ENCODE measurements at places on chromosomes 5 and 9.
A peak's percentile ranks its signal among the peaks of the same experiment; 100 is the strongest.

- DNase-seq, result no peak
Observed at GRCh38 chr5:127074466-127074865, 1.2 kb upstream of the C5orf63 start.

- peak; percentile 21 for DNase-seq
Observed at GRCh38 chr5:32531885-32532520, 53.4 kb upstream of the SUB1 start.

GRCh38 chr9:130352081-130352480, 86.5 kb downstream of the HMCN2 start:
- DNase-seq, result no peak

DNA sequence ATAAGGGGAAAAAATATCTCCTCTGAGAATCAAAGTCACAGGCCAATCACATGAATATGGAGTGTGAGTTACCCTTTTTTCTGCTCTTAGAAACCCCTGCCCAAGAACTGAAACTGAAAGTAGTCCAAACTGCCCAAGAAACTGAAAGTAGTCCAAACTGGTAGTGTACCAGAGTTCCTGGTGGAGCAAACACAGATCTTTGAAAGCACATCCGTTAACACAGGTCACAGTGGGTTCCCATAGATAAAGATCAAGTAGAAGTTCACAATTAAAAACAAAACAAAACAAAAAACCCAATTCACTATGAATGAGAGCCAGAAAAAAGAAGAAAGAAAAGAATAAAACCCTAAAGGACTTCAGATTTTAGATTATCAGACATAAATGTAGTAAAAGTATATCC, 332.4 kb upstream of the EFNA5 start:
- no peak for DNase-seq

DNA sequence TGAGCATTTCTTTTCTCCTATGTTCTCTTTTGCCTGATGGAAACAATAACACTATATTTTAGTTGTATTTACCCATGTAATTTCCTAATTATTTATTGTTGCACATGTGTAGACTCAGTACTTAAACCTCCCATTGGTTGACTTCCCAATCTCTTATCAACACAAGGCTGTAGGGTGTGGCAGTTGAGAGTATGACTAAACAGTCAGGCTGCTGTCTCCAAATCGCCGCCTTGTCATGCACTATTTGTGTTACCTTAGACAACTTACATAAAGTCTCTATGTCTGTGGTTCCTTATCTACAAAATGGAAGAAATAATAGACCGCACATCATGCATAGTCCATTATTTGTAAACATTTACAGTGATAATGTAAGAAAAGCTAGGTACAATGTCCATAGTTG, 68.9 kb upstream of the EFNA5 start:
- DNase-seq, result no peak

GRCh38 chr5:13278148-13278547, 666.3 kb downstream of the DNAH5 start:
- no peak for DNase-seq

DNA sequence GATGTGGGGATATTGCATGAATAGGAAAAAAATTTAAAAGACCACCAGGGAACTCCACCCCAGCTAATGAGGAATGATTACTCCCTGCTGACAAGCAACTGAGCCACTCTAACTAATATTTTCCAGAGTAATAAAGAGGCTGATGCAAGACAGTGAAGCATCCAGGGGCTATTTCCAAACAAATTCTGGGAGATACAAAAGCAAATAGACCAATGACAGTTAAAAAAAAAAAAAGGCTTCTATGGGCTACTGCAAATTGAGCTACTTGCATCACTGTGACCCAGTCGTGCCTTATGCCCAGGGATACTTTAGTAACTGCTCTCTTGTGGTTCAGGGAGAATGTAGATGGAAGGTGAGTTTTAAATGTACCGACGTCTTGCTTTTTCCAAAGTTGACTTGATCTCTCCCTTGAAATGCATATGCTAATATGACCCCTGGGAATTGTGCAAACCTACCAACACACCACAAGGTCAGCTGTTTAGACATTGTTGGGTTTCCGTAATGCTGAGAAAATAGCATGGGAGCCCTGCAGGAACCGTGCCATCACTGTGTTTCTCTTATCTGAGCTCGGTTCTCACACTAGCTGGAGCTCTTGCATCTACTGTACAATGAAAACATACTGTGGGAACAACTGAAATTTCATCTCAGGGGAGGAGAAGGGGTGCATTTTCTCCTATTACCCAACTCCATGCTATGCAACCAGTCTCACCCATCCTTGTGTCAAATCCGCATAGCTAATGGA, 250.6 kb upstream of the MAP3K1 start:
- DNase-seq, result no peak

DNA sequence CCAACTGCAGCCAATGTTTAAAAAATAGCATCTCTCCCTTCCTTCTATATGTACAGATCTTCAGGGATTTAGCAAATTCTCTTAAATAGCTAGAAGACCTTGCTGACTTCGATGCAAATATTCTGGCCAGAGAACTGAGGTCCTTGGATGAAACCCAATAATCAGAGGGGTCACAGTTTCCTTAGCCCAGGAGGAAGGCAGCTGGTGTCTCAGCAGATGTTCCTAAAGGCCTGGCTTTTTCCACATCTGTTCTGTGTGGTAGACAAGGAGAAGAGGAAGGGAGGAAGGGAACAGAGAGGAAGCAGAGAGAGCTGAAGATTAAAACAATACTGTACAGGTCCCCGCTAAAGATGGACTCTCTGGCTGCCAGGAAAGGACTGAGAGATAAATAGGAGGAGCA, 33.1 kb downstream of the BOD1 start:
- no peak for DNase-seq

- no peak for DNase-seq
Observed at GRCh38 chr9:5571629-5572232, 57.2 kb upstream of the RIC1 start.

DNA sequence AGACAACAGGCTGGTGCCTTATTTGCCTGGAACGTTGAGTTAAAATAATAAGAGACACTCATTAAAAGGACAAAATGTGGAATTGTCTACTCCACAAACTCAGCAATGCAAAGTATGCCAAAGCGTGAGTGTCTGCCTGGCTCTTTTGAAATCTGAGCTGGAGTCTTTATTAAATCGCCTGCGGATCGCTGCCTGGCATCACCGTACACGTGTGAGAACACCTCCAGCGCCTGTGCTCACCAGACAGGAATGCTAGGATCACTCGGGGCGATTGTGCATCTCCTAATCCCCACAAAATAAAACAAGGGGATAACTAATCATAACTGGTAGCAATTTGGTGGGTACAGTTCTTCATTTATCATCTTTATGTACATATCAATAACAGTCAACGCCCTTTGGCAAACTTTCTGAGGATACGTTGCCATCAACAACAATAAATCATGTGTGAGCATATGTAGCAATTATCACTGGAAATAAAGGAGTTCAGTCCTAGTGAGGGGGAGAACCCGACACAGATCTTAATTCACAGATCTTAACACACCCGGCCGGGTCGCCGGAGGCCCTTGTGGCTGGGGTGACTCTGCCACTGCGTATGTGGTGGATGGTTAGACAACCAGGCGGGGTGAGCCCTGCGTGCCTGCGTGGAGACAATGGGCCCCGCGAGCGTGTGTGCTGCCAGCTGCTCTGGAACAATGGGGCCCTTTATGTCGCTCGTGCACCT, 284.9 kb upstream of the IRX1 start:
- DNase-seq, result no peak

DNA sequence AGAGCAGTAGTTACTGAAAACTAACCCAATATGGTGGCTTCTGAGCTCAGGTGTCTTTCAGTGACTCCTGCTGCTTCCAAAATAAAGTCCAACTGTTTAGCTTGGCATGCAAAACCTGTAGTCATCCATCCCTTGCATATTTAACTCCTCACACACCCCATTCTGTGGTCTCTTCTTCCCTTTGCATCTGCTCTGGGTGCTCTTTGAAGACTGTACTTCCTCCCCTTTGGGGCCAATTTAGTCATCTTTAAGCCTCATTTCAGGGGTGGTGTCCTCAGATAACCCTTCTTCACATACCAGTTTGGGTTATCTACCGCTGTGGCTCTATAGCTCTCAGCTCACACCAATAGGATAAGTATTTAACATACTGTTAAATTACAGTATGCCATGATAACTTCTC, 209.9 kb upstream of the DMRT1 start:
- DNase-seq, result no peak

DNA sequence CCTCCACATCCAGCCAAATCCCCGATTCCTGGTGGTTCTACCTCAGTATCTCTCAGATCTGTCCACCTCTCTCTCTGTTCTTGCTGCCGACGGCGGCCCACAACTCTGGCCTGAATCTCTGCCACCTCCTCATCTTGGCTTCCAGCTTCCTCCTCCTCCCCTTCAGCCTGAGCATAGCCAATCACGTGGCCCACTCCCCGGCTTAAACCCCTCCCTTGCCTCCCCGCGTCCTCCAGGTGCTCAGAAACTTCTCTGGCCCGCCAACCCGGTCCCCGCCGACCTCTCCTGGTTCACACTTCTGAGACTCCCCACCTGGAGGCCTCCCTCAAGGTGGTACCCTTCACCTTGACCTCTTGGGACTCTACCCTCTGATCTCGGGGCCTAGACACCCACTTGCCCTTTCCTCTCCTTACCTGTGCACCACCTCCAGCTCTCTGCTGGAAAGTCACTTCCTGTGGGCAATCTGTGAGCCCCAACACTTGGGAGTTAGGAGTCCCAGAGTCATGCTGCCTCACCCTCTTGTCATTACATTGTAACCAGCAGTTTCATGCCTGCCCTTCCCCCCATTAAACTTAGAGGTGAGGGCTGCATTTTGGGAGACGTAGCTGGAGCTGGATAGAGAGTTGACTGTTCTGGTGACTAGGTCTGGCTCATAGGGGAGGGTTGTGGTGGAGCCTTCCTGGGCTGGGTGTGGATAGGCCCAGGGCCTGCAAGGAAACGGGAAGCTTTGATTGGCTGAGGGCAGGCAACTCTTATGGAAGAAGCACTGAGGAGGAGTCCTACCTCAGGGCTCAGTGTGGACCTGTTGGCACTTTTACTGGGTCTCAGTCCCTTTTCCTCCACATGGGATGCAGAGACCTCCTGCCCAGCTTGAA, 4.5 kb upstream of the SET start:
- peak; percentile 55 for DNase-seq

DNA sequence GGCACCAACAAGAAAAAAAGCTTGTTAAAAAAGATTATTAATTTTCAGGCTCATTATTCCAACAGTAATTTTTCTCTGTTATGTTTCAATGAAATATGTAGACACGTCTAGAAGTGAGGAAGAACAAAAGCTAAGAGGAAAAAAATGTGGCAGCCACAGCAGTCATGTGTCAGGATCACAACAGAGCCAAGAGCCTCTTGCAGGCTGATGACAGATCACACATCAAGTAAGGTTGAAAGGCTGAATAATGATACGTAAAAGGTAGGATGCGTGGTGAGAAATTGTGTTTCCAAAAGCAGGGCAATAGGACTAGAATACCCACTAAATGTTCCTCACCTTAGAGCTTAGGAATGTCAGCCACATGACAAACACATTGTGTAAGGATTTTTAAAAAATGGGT, 124.8 kb downstream of the HTR1A start:
- no peak for DNase-seq

DNA sequence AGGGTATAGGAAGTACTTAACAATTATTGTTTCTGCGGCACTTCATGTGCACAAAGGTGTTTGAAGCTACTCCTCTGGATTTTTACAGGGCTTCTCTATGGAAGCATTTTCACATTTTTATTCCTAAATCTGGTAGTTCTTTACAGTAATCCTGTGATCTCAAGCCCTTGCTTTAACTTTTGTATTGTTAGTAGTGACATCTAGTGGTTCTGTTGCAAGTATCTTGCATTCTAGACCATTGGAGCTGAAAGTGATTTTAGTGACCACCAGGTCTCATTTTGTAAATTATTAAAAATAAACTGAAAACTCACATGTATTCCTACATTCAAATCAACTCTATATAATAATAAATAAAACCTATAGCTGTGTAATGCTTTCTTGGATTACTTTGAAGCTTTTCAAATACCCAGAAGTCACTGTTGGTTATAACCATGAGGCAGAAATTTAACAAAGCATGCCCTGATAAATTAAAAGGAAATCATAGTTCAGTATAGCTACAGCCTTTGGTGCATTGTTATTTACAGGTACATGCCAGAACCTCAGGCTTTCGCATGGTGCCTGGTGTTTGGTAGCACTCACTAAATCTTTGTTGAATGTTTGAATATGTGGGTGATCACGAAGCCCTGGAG, 18.9 kb downstream of the RPS23 start:
- no peak for DNase-seq

GRCh38 chr9:13567833-13568232, 288.3 kb upstream of the MPDZ start:
- no peak for DNase-seq

GRCh38 chr9:91746904-91747303, 203.1 kb downstream of the ROR2 start:
- DNase-seq, result no peak

- DNase-seq, result no peak
Observed at GRCh38 chr5:159463590-159464321, 133.5 kb upstream of the IL12B start.

- no peak for DNase-seq
Observed at GRCh38 chr5:142941245-142941644, 171.1 kb downstream of the ARHGAP26 start.

DNA sequence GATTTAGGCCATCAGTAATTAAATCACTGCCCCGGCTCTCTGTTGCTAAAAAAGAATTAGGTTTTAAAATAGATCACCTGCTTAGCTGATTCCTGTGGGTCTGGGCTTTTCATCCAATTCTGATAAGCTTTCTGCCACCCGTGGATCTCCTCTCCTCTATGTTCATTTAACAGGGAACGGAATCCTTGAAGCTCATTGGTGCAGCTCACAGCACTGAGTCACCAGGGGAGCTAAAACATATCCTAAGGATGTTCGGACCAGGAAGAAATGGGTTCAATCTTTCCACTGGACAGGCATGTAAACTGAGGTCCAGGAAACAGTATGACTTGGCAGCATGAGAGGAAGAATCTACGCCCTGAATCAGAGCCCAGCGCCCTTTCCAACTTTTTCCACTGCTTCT, 267.1 kb upstream of the GRIA1 start:
- DNase-seq, result no peak

DNA sequence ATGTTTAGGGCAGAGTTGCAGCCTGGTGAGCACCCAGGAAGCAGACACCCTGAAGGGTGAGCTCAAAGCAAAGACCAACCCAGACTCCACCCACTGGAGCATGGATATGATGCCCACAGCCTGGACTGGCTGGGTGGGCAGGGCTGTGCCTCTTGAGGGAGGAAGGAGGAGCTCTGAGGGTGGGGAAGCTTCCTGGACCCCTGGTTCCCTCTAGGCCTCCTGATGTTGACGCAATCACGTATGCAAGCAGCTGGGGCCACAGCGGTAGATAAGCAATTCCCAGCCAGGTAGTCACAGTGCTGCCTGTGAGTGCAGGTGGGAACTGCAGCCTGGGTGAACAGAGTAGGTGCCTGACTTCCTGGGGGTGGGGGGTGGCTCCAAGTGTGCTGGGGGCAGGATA, 271.5 kb downstream of the CDK5RAP2 start:
- DNase-seq, result no peak
